ENCODE measurements at places on chromosomes 12 and 14. TPM values are rescaled to one million over a fixed set of nuclear protein-coding genes. Genes with fewer than 3 reads are reported as not detected.

ACOT6 gene
- total RNA-seq = not detected

RPL10L gene
- not detected for total RNA-seq

INTS13 gene
- total RNA-seq = 42.4 TPM

XRCC3 gene
- 41.3 TPM for total RNA-seq

CCDC175 gene
- total RNA-seq = not detected

JAG2 gene
- 1.8 TPM for total RNA-seq

TMEM117 gene
- total RNA-seq = 1.0 TPM

MGP gene
- 0.60 TPM for total RNA-seq

PMCH gene
- total RNA-seq = not detected

PARP2 gene
- 32.7 TPM for total RNA-seq

DNA sequence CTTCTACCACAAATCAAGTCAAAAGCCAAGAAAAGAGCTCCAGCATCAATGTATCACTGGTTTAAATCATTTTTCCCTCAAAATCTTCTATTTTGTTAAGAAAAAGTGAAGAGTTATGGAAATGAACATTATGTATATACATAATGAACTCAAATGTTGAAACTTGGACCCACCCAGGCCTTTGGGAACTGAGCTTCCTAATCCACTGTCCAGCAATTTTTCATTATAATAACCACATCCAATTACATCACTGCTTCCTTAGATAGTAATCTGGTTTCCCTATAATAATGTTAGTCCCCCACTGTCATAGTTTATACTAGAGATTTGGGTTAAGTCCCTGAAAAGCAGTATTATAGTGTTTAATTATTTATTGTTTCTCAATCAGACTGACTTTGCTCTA lies 170.9 kb downstream of the PIK3C2G start:
- DNase-seq = no peak

GRCh38 chr14:104136472-104137296 lies 1.7 kb upstream of the KIF26A start:
- peak; percentile 39 for DNase-seq

GRCh38 chr12:129184127-129184928 lies 331.1 kb downstream of the GLT1D1 start:
- no peak for DNase-seq

DNA sequence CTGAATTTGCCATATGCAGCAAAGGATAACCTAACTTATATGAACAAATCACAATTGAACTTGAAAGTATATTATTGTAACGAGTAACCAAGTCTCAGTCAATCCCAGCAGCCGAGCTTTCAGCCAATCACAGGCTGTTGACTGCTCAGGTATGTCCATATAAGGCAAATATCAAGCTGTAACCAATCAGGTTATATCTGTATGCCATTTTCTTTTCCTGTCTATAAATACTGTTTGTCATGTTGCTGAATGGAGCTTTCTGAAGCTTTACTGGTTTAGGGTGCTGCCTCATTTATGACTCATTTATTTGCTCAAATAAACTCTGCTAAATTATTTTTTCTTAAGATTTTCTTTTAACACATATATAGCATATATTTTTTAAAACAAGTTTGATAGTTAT lies 1059.5 kb downstream of the GALC start:
- no peak for DNase-seq

GRCh38 chr14:102394717-102395375 lies 32.1 kb downstream of the TECPR2 start:
- no peak for DNase-seq

DNA sequence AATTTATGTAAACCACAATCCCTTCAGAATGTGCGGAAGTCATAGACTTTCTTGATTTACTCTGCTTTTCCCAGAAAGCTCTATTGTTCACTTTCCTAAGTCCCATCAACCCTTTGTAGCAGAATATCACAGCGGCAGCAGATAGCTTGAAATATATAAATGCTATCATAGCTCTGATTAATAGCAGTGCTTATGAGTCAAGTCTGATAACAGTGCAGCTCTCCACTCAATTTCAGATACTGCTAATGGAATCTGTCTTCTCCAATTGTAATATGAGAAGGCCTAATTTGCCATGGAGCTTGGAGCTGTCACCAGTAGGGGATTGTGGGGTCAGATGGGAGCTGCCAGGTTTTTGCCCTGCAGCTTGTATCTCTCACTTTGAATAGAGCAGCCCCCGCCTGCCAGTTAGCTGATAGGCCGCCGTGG lies 10.9 kb downstream of the TMEM260 start:
- DNase-seq = no peak

GRCh38 chr14:103143506-103143905 lies 20.2 kb downstream of the TNFAIP2 start:
- no peak for DNase-seq

DNA sequence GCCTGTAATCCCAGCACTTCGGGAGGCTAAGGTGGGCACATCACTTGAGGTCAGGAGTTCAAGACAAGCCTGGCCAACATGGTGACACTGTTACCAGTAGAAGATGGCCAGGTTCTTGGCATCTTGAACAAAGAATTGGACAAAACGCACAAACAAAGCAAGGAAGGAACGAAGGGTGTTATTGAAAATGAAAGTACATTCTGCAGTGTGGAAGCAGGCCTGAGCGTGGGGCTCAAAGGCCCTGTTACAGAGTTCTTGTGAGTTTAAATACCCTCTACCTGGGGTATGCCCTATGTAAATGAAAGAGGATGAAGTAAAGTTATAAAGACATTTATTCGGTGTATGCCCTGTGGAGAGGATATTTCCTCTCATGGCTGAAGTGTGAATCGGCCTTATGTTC lies 20.8 kb upstream of the CDK17 start:
- no peak for DNase-seq

DNA sequence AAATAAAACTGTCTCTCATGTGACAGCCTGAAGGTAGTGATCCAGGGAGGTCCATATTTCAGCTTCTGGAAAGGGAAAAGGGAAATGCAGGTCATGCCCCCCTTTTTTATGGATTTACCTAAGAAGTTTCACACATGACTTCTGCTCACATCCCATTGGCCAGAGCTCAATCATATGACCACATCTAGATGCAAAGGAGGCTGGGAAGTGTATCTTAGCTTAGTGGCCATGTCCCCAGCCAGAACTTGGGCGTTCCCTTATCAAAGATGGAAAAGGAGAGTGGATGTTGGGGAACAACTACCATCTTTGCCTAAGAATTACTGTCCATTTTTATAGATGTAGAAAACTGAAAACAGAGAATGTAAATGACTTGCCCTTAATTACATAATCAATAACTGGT lies 26.5 kb upstream of the CRADD start:
- DNase-seq = no peak

GRCh38 chr14:54908190-54908589 lies 5.6 kb upstream of the GCH1 start:
- DNase-seq = no peak

DNA sequence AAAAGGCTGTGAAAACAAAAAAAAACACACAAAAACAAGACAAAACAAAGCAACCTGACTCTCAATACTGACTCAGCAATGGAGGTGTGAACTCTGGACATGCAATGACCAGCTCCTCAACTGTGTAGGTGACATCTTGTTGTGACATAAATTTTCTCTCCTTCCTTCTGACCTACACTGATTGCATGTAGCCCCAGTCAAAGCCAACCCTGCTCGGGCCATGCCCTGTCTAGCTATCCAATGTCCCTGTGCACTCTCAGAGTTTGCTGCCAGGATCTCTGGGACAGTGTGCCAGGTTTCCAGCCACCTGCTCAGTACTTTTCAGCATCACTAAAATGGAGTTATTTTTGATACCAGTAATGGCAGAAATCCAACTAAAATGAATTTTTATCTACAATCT lies 18.9 kb upstream of the CRACR2A start:
- DNase-seq = no peak

DNA sequence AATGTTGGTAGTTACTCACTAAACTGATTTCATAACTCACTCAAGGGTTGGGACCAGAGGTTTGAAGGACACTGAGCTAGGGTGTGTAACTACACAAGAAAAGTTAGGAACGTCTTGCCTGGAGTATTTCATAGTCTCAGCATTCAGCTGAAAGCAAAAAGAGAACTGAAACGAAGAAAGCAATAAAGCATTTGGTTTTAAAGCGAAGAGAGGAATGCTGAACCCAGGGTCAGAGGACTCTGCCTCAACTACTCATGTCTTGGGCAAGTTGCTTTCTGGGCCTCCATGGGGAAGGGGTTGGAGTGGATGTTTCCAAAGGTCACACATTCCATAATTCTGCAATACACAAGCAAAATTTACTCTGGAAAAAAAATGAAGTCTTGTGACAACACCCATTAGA lies 1.4 kb downstream of the GNS start:
- DNase-seq = no peak

DNA sequence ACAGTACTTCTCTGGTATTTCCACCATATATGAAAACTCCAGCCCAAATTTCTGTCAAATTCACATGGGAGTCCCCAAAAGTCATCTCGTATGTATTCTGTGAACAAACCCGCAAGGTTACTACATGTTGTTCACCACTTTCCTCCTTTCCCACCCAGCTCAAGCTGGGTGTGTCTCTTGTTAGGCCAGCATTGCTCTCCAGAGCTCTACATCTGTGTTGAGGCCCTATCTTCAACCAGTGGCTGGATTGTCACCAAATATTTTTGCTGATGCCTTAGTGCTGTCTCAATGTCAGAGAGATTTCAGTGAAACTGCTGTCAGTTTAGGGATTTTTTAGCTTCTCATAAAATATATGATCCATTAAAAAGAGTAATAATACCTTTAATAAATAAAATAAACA lies 230.9 kb downstream of the BTG1 start:
- DNase-seq = no peak

DNA sequence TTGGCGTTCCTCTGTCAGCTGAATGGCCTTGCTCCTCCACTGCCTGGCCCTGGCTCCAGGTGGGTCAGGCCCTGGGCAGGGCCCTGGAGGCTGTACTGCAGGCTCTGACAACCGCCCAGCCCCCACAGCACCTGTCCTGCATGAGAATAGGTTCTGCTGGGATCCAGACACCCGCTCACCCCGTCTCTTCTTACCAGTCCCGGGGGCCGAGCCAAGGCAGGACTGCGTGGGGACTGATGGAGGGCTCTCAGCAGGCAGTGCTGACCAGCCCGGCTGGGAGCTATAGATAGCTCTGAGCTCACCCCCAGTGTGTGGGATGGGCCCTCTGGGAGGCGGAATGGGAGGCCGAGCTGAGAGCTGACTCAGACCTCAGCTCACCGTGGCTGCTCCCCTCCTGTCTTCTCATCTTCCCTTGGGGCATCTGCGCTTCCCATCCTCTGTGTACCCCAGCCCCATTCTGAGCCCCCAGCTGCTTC lies 39.6 kb downstream of the TEAD4 start:
- DNase-seq = no peak

DNA sequence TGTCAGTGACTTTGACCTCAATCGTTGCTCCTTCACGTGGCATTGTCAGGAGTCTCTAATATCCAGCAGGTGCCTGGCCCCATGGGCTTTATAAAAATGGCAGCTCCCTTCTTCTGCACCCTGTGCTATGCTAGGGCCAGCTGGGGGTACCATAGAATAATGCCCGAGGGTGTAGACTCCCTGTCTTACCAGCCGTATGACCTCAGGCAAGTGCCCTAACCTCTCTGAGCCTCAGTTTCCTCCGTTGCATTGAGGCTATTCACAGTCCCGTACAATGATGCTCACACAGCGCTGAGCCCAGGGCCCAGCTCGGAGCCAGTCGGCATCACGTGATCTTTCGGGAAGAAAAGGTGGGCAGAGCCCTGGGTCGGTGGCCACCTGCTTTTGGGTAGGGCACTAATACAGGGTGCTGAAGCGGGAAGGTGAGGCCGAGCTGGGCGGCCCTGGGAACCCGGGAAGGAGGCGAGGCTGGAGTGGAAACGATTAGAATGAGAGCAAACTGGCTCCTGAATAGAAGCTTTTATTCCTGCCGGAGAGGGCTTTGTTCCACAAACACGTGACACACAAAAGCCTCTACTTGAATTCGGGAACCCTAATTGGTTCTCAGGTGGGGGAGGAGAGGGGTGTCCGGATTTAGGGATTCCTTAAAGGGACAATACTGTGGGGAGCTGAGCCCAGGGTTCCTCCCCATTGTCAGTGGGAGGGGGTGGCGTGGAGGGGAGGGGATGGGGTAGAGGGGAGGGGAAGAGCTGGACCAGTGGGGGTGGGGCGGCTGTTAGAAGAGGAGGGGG lies 19.9 kb upstream of the MSI1 start:
- no peak for DNase-seq

- DNase-seq = no peak
Observed at GRCh38 chr12:91985002-91985787, 160.5 kb downstream of the BTG1 start.

- DNase-seq = no peak
Observed at GRCh38 chr14:91744068-91744480, 12.2 kb upstream of the CATSPERB start.

DNA sequence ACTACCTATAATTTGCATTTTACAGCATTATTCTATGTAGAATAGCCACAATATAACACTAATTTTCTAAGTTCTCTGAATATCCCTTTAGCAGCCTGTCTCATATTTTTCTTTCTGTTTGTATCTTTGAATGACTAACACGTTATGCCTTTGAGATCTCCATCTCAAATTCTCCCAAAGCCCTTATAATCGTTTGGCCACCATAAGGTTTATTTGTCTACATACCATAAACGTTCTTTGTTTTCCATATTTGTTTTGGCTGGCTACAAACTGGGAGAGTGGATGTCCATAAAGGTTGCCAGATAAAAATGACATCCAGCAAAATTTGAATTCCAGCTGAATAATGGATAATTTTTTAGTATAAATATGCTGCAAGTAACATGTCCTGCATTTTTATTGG lies 203.7 kb downstream of the STXBP6 start:
- no peak for DNase-seq

DNA sequence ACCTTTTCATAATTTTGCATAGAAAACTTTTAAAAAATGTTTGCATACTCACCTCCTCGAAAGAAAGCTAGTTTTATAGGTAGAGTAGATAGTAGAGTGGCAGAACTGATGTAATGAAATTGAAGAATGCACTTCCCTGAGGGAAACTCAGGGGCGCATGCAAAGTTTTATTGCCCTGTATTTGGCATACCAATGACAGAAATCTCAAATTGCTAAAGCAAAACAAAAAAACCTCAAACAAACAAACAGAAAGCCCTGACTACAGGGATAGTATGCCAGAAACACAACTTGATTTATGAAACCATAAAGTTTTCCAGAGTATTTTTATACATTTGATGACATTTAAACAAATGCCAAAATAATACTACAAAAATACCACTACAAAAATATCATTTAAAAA lies 1.8 kb downstream of the RASSF9 start:
- no peak for DNase-seq
